ENCODE measurements at places on chromosomes 2 and 18.

DNA sequence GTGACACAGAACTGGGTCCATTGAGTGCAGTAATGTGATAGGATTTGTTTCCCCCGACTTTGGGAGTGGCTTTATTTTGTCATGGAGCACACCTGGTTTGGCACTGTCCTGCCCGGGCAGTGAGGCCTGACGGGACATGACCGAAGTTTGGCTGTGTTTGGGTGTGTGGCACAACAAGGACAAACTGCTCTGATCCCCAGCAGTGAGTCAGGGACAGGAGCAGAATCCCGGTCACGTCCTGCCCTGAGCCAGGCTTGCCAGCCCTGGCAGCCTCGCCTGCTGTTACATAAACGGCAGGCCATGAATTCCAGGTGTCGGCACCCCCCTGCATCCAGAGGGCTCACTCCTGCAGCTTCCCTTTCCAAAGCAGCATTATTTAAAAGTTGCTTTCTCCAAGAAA, 45.7 kb downstream of the IMPA2 start:
- no peak for DNase-seq

DNA sequence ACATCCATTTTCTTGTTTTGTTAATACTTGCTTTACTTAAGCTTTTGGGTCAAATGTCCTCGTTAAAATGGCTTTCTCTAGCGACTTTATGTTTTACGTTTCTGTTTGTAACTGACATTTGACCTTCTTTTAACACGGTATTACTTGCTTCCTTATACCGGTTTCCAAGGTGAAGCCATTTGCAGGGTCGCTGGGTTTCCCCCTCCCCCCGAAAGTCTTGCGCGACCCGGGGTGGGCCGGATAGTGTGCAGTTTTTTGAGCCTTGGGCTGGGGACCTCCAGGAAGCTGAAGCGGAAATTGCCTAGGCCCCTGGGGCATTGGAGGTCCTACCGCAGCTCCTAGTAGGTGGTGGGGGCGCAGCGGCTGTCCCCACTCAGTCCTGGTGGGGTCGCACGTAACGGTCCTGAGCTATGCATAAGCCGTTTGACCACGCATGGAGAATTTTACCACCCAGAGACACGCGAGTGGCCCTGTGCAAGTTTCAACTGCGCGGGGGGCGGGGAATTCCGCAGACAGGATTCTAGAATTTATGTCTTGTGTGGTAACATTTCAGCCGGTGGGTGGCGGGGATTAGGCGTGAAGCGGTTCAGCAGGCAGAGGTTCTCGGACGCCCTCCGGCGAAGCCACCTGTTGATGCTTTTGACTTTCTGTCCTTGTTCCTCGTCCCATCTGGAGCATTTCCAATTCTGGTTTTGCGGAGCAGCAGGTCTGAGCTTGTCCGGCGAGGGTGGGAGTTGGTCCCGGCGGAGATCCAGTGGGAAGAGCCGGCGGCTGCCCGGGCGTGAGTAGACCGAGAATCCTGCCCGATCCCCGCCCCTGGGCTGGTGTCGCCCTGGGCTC, 2.4 kb downstream of the CFLAR start:
- peak; percentile 67 for DNase-seq

DNA sequence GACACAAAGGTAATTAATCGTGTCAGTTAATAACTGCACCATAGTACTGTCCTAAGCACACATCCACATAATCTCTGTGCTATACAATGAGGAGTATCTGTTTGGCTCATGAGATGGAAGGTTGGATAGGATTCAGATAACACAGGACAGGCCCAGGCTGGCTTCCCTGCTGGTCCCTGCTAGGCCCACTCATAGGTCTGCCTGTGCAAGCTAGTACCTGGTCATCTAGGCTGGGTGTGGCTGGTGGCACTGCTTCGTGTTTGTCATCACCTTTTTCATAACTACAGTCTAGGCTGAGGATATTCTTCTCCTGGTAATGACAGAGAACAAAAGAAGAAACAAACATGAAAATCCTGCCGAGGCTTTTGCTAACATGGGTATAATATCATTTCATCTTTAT, 392.8 kb downstream of the TRIB2 start:
- no peak for DNase-seq

- DNase-seq = no peak
Measured at GRCh38 chr18:44709307-44710126, 28.8 kb downstream of the SETBP1 start.

DNA sequence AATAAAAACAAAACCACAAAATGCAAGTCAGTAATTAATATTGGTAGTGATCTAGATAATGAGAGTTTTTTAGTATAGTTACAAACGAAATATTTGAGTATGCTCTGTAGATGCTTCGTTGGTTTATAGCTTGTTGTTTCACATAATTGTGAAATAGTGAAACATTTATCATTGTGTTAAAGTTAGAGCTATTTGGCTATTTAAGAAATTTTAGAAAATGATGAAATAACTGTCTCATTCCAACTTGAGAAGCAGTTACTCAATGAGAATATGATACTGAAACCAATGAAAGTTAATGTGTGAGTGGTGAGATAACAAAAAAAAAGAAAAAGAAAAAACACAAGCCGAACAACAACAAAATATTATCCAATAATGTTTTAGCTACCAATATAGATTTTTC, 475.6 kb upstream of the ZEB2 start:
- DNase-seq = no peak

- DNase-seq = no peak
Measured at GRCh38 chr2:16655905-16656642, 9.6 kb downstream of the CYRIA start.

DNA sequence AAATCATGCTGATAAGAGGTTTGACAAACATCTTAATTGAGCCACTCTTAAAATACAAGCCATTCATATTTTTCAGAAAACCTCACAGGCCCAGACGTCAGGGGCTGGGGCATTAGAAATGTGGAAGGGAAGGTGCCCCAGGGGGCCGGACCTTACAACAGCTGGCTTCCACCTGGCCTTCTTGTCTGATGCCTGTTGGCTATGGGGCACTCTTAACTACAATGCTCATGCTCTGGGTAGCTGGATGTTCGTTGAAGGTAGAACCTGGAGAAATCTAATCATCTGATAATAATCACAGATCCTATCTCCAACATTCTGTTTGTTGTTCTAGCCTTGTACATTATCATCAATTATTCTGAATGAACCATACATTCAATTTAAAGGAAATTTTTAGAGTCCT, 156.9 kb upstream of the SOX11 start:
- DNase-seq = no peak

DNA sequence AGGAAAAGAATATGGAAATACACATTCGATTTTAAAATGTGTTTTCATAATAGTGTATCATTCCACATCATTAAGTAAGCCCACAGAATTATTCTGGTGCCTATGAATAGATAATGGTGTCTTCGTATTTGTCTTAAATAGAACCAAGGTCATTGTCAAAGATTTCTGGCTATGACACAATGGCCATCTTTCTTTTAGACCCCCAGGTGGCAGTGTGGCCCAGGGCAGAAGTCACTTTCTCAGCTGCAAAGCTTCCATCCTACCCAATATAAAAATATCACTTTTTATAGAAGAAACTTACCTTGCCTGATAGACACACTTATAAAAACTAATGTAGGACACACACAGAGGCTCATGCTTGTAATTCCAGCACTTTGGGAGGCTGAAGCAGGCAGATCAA, 57.5 kb downstream of the ZRANB3 start:
- DNase-seq = no peak

- no peak for DNase-seq
Measured at GRCh38 chr18:12540751-12541150, 117.2 kb downstream of the SPIRE1 start.

GRCh38 chr18:59159986-59160385, 20.3 kb downstream of the SEC11C start:
- DNase-seq = no peak

- DNase-seq = no peak
Measured at GRCh38 chr2:111032721-111033429, 87.8 kb upstream of the BCL2L11 start.

DNA sequence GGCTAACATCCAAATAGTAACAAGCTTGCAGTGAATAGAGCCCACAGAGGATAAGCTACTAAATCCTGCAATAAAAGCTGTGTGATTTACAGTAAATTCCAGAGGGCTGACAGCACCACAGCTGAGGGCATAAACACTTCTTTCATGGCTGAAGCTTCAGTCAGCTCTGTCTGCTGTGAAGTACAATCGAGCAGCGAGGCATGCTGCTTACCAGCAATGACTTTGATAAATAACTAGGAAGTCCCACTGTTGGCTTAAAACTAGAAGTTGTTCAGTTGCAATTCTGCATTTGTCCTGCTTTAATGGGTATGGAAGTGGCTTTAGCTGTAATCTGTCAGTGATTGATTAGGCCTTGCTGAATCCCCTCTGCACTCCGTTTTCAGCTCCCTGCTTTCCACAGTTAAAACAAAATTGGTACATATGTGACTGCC, 65.2 kb upstream of the FIGN start:
- DNase-seq = no peak

DNA sequence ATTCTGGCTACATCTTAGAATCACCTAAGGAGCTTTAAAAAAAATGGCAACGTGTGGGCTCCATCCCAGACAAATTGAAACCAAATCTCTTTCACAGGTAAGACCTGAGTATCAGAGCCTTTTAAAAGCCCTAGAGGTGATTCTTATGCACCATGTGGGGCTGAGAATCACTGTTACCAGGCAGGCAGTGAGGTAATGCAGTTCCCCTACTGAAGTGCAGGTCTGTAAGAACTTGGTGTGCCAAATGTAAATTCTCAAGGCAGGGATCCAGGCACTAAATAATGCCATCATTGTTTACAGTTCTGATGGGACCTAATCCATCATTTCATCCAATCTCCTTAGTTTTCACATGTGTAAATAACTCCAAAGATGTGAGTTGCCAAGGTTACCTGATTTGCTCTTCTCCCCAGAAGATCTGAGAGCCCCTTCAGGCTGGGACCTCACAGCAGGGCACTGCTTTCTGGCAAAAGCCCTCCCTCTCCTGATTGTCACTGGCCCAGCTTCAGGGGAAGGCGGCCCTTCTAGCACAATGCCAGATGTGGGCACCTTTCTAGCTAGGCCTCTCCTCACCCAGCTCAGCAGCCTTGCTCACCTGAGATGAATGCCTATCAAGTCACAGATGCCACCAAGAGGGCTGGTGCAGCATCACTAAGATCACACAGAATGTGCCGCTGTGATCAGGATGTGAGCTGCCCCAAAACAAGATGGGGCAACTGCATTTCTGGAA, 73.6 kb upstream of the RGPD5 start:
- DNase-seq = no peak

DNA sequence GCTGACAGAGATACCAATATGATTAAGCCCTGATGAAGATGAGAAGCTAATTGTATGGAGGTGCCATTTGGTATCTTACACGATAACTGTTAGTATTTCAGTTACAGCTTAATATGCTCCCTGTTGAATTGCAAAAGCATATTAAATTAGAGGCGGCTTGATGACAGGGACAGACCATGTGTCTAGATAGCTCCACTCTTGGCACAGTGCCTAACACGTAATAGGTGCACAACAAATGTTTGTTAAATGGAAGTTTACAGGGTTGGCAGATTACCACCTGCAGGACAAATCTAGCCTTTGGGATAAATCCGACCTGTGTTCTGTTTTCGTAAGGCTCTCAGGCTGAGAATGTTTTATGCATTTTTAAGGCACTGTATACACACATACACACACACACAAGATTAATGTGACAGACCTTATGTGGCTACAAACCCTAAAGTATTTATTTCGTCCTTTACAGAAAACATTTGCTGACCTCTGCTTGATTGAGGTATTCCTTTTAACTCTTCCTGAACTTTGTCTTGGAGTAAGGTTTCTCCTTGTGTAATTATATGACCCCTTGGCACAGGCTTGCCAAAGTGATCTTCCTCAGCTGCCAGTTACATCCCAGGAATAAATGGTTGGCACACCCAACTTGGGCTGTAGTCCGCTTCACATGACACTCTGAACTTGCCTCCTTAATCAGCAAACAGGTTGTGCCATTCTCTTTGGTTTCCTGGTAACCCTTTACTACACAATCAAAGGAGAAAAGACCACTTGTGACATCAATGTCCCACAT, 348.9 kb downstream of the HRH4 start:
- no peak for DNase-seq

GRCh38 chr2:18484625-18485024, 75.8 kb downstream of the RDH14 start:
- no peak for DNase-seq

GRCh38 chr18:63987743-63988142, 17.9 kb downstream of the SERPINB8 start:
- no peak for DNase-seq

GRCh38 chr2:217231724-217232123, 371.9 kb upstream of the TNP1 start:
- DNase-seq = no peak

DNA sequence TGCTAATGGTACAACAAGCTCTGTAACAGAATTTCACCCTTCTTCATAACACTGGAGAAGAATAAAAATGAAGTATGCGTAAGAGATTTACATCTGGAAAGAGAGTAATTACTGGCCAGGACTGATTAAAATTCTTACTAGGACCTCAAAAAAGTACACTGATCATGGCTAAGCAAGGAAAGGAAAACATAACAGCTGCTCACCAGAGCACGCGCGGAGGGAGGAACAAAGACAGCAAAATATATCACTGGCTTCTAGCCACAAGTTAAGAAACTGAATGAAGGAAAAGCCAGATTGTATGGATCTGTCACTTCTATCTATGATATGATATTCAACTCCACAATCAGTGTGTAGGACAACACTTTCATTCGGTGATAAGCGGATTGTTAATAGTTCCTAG, 15.6 kb upstream of the CYTIP start:
- no peak for DNase-seq

- no peak for DNase-seq
Measured at GRCh38 chr2:11387843-11388242, 43.4 kb upstream of the ROCK2 start.

DNA sequence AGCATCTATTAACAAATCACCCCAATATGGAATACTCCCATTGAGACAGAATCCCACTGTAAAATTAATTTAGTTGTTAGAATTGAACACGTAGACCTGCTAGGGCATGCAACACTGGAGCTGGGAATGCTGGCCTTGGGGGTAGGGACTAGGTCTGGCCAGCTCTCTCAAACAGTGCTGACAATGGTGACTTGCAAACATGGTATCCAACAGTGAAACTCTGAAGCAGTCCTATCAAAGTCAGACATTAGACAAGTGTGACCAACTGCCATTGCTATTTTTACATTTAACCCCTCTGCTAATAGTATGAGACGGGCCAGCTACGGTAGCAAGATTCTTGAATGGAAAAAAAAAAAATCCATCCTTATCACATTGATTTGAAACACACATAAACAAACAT, 7.2 kb downstream of the E2F6 start:
- no peak for DNase-seq
